ENCODE measurements at places on chromosomes 3 and 15. TPM values are rescaled to one million over a fixed set of nuclear protein-coding genes. Genes with fewer than 3 reads are reported as not detected.
A peak's percentile ranks its signal among the peaks of the same experiment; 100 is the strongest.

The CCRL2 gene
- total RNA-seq, result not detected

The CYP1A2 gene
- not detected for total RNA-seq

The ROPN1 gene
- 0.27 TPM for total RNA-seq

The ABI3BP gene
- 0.39 TPM for total RNA-seq

The FEZF2 gene
- total RNA-seq, result not detected

The LIPH gene
- 0.16 TPM for total RNA-seq

The SERINC4 gene
- not detected for total RNA-seq

The CAMK1 gene
- total RNA-seq, result 4.4 TPM

The PAK6 gene
- total RNA-seq, result 20.0 TPM

DNA sequence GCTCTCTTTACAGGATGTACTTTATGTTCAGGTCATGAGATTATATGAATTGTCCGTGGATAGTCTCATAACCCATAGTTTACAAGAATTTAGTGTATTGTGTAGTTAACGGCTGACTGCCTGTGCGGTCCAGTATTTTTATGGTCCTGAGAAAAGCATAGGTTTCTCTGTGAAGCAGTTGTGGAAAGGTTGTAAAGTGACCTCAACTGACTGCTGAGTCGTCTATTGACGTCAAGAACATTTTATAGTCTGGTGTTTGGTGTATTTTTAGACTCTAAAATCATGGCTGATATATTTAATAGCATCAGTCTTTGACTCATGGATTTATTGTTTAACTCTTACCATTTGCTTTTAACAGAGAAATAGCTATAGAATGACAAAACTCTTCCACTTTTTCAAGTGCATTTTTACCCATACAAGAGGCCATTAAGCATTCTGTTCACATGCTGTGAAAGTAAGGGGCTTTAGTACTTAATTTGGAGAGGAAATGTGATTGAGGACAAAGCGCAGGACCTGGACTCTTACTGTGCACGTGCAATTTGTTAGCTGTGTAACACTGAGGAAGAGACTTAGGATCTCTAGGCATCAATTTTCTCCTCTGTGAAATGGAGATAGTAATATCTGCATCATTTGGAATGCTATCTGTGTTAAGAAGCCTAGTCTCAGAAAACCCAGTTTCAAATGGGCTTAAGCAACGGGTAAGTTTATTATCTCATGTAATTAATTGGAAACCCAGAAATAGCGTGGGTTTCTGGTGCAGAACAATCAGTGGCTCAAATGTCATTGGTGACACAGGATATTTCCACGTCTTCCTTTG, 240.8 kb downstream of the NFKBIZ start:
- no peak overlapping the region for H3K4me3 ChIP-seq
- H3K4me1 ChIP-seq, result no peaks in the 10 kb centered on the region
- no peak for DNase-seq
- no peaks in the 10 kb centered on the region for H3K36me3 ChIP-seq
- no peak overlapping the region for H3K27ac ChIP-seq

DNA sequence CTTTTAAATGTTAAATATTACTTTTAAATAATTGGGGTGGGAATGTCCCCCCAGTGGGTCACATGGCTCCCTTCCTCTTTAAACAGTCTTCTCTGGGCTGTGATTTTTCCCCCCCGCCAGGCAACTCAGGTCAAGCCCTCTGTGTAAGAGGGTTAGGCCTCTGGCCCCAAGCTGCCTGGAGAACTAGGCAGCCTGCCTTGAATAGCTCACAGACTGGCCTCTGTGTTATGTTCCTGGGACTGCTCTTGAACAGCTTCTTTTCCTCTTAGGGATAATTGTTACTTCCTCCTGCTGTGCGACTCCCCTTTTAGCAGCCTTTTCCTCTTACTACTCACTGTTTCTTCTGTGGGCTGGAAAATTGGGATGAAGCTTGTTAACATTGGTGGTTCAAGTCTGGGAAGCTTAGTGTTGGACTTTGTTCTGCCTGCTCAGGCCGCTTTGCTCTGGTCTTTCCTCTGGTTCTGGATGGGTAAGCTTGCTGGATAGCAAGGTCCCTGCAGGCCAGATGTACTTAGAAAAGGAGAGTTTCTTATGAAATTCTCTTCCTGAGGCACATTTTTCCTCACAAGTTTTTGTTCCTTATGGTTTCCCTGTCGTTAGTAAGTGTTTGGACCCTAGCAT, 2.2 kb downstream of the TEX264 start:
- H3K27me3 ChIP-seq, result no peaks in the 10 kb centered on the region
- no peak overlapping the region for H3K4me3 ChIP-seq
- no peaks in the 10 kb centered on the region for H3K36me3 ChIP-seq
- no peak for DNase-seq

- no peak overlapping the region for H3K4me3 ChIP-seq
- no peaks in the 10 kb centered on the region for H3K36me3 ChIP-seq
- no peak for DNase-seq
- no peaks in the 10 kb centered on the region for H3K27me3 ChIP-seq
- H3K4me1 ChIP-seq, result no peaks in the 10 kb centered on the region
- no peak overlapping the region for H3K27ac ChIP-seq
Observed at GRCh38 chr3:73383470-73384049, 241.2 kb downstream of the PDZRN3 start.

DNA sequence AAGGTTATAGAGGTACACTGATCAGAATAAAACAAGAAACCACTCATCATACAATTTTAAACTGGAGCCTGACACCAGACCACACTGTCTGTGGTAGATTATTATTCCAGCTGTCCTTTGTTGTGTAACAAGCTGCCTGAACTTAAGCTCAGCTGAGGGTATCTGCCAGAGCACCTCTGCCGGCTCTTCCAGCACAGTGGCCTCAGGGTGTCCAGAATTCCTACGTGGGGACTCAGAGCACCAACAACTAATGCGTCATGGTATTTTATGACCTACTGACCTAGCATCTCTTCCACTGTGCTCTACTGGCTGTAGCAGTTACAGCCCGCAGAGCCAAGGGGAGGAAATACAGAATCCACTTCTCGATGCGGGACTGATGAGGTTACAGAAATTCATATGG, 15.6 kb upstream of the RAF1 start:
- H3K4me3 ChIP-seq, result no peak overlapping the region
- H3K36me3 ChIP-seq, result no peaks in the 10 kb centered on the region
- H3K4me1 ChIP-seq, result no peaks in the 10 kb centered on the region
- no peaks in the 10 kb centered on the region for H3K27me3 ChIP-seq
- H3K27ac ChIP-seq, result no peak overlapping the region

- no peaks in the 10 kb centered on the region for H3K27me3 ChIP-seq
- H3K27ac ChIP-seq, result no peak overlapping the region
- H3K36me3 ChIP-seq, result no peaks in the 10 kb centered on the region
- H3K4me1 ChIP-seq, result no peaks in the 10 kb centered on the region
- DNase-seq, result no peak
Observed at GRCh38 chr3:142450189-142450588, 2.4 kb upstream of the XRN1 start.

GRCh38 chr3:141294848-141295247, 63.2 kb downstream of the PXYLP1 start:
- no peak overlapping the region for H3K27ac ChIP-seq
- no peaks in the 10 kb centered on the region for H3K4me1 ChIP-seq
- no peaks in the 10 kb centered on the region for H3K36me3 ChIP-seq
- H3K27me3 ChIP-seq, result no peaks in the 10 kb centered on the region
- H3K4me3 ChIP-seq, result no peak overlapping the region

GRCh38 chr3:13407475-13407874, 12.6 kb downstream of the NUP210 start:
- no peaks in the 10 kb centered on the region for H3K27me3 ChIP-seq
- H3K4me3 ChIP-seq, result no peak overlapping the region
- 0 out of 2 replicates have a peak, but pooled peaks cover 5% of the 10 kb centered on the region for H3K4me1 ChIP-seq
- no peaks in the 10 kb centered on the region for H3K36me3 ChIP-seq
- DNase-seq, result no peak
- no peak overlapping the region for H3K27ac ChIP-seq

DNA sequence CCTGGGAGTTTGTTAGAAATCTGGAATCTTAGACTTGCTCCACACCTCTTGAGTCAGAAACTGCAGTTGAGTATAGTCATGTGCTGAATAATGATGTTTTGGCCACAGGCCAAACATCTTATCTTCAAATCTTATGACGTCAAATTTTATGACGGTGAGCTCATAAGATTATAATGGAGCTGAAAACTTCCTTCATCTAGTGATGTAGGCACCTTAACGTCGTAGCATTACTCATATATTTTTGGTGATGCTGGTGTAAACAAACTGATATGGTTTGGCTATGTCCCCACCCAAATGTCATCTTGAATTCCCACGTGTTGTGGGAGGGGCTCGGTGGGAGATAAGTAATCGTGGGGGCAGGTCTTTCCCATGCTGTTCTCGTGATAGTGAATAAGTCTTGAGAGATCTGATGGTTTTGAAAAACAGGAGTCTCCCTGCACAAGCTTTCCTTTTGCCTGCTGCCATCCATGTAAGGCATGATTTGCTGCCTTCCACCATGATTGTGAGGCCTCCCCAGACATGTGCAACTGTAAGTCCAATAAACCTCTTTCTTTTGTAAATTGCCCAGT, 268.0 kb upstream of the PROK2 start:
- H3K4me1 ChIP-seq, result no peaks in the 10 kb centered on the region
- no peaks in the 10 kb centered on the region for H3K36me3 ChIP-seq
- H3K27me3 ChIP-seq, result no peaks in the 10 kb centered on the region
- DNase-seq, result no peak
- no peak overlapping the region for H3K4me3 ChIP-seq

DNA sequence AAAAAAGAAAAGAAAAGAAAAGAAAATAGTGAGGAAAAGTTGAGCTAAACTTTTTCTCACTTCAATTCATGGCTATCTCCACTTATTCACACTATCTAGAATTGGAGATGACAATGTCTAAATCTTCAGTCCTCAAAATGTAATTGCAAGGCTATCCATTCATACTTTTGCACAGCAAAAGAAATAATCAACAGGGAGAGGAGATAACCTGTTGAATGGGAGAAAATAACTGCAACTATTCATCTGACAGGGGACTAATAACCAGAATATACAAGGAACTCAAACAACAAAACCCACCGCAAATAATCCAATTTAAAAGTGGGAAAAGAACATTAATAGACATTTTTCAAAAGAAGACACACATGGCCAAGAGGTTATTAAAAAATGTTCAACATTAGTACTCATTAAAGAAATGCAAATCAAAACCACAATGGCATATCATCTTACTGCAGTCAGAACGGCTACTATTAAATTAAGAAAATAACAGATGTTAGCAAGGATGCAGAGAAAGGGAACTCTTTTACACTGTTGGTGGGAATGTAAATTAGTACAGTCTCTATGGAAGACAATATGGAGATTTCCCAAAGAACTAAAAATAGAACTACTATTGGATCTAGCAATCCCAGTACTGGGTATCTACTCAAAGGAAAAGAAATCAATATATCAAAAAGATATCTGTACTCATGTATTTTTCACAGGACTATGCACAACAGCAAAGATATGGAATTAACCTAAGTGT, 73.5 kb upstream of the PPIB start:
- no peaks in the 10 kb centered on the region for H3K4me1 ChIP-seq
- H3K27ac ChIP-seq, result no peak overlapping the region
- H3K4me3 ChIP-seq, result no peak overlapping the region
- no peak for DNase-seq

- DNase-seq, result no peak
- no peak overlapping the region for H3K4me3 ChIP-seq
- no peaks in the 10 kb centered on the region for H3K27me3 ChIP-seq
- H3K4me1 ChIP-seq, result peaks cover 36% of the 10 kb centered on the region
- no peaks in the 10 kb centered on the region for H3K36me3 ChIP-seq
Observed at GRCh38 chr15:68610825-68611224, 32.0 kb downstream of the CORO2B start.

GRCh38 chr15:100373120-100373896, 31.5 kb upstream of the ADAMTS17 start:
- no peak overlapping the region for H3K27ac ChIP-seq
- H3K4me1 ChIP-seq, result no peaks in the 10 kb centered on the region
- DNase-seq, result no peak
- H3K36me3 ChIP-seq, result no peaks in the 10 kb centered on the region
- peaks cover 28% of the 10 kb centered on the region for H3K27me3 ChIP-seq

- H3K27me3 ChIP-seq, result no peaks in the 10 kb centered on the region
- no peak for DNase-seq
- no peak overlapping the region for H3K27ac ChIP-seq
- H3K36me3 ChIP-seq, result no peaks in the 10 kb centered on the region
Observed at GRCh38 chr3:123275691-123276090, 73.9 kb downstream of the SEC22A start.

- H3K27me3 ChIP-seq, result no peaks in the 10 kb centered on the region
- 0 out of 2 replicates have a peak, but pooled peaks cover 4% of the 10 kb centered on the region for H3K4me1 ChIP-seq
- no peak for DNase-seq
- H3K27ac ChIP-seq, result no peak overlapping the region
- H3K4me3 ChIP-seq, result no peak overlapping the region
Observed at GRCh38 chr15:48031973-48032372, 88.8 kb upstream of the SLC24A5 start.

- H3K27me3 ChIP-seq, result no peaks in the 10 kb centered on the region
- no peak overlapping the region for H3K4me3 ChIP-seq
- H3K27ac ChIP-seq, result peak overlapping the region; percentile 46
- no peak for DNase-seq
- no peaks in the 10 kb centered on the region for H3K36me3 ChIP-seq
- H3K4me1 ChIP-seq, result peaks cover 30% of the 10 kb centered on the region
Observed at GRCh38 chr3:191393146-191393545, 62.8 kb upstream of the UTS2B start.

DNA sequence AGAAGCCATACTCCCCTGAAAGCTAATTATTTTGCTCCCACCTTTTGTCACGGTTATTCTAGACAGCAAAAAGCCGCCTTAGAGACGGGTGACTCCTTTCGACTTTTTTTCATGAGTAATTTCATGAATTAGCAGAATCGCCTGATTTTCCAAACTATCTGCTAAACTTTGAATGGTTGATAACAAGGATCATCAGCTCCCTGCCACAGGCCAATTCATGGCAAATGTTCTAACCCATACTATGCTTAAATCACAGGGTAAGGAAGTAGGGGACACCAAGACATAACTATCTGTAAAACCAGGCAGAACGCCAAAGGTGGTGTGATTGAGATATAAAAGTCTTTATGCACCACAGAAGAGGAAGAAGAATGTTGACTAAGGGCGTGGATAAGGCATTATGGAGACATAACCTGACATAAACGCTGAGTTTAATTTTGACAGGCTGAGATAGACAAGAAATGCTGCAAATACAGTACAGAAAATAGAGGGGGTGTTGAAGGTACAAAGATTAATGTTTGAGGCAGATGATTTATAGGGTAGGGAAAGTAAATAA, 891 bp upstream of the DMXL2 start:
- peaks cover 18% of the 10 kb centered on the region for H3K4me1 ChIP-seq
- no peak overlapping the region for H3K27ac ChIP-seq
- DNase-seq, result no peak
- peaks cover 28% of the 10 kb centered on the region for H3K27me3 ChIP-seq
- peak overlapping the region; percentile 93 for H3K4me3 ChIP-seq
- no peaks in the 10 kb centered on the region for H3K36me3 ChIP-seq

DNA sequence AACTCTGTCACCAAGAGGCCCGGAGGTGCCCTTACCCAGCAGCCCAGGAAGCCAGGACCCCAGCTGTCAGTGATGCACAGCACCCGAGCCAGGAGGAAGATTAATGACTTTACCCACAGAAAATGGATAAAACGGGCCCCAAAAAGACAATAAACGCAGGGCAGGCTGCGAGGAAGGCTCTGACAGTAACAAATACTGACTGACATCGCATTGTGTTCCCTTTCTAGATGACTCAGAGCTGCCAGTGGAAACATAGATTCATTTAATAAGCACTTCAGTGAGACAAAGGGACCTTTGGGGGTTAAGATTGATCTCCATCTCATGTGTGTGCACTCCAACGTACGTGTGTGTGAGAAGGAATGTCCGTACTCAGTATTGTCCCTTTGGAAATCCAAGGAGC, 225.3 kb upstream of the PPP2R3A start:
- H3K36me3 ChIP-seq, result no peaks in the 10 kb centered on the region
- H3K27me3 ChIP-seq, result no peaks in the 10 kb centered on the region
- no peak overlapping the region for H3K4me3 ChIP-seq
- H3K4me1 ChIP-seq, result peaks cover 10% of the 10 kb centered on the region
- no peak for DNase-seq

GRCh38 chr15:42218953-42219592, 11.0 kb upstream of the VPS39 start:
- no peak for DNase-seq
- H3K36me3 ChIP-seq, result peaks cover 34% of the 10 kb centered on the region
- H3K4me1 ChIP-seq, result no peaks in the 10 kb centered on the region
- no peak overlapping the region for H3K27ac ChIP-seq
